Uterus (tissue), 4 donors: ENCODE measurements at places on chromosomes 5 and 9. TPM values are rescaled to one million over a fixed set of nuclear protein-coding genes. Genes with fewer than 3 reads are reported as not detected.

The ARHGEF39 gene
- total RNA-seq: 2.4 TPM

The CARD9 gene
- total RNA-seq: under 0.01 TPM

The MARCHF11 gene
- not detected for total RNA-seq

DNA sequence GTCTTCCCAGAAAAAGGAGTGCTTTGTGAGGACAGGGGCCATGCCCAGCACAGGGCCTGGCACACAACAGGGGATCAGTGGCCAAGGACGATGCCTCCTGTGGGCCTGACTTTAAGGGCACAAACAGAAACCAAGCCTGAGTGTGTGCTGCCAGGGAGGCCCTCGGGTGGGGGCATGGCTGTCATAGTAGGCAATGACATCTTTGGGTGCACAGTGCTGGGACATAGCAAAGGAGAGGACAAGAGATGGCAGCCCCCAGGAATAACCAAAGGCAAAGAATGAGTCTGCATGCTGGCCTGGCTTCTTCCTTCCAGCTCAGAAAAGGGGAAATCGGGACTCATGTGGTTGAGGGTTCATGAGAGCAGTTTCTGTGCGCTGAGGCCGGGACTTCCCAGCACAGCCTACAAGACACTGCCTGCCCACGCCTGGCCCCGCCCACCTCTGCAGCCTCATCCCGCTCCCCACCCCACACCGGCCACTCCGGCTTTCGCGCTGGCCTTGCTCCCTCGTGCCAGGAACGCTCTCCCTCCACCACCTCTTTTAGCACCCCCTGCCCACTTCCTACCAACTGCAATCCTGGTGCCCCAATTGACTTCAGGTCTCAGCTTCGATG, 13.8 kb upstream of the LHX2 start:
- peaks cover 68% of the 10 kb centered on the region for H3K27me3 ChIP-seq
- no peak overlapping the region for H3K27ac ChIP-seq
- no peak for DNase-seq
- H3K4me3 ChIP-seq: no peak overlapping the region
- H3K36me3 ChIP-seq: no peaks in the 10 kb centered on the region
